ENCODE measurements at places on chromosomes 6 and 20. TPM values are rescaled to one million over a fixed set of nuclear protein-coding genes. Genes with fewer than 3 reads are reported as not detected.

SLCO4A1 gene
- total RNA-seq, result 74.7 TPM

SLC35F1 gene
- not detected for total RNA-seq

DNA sequence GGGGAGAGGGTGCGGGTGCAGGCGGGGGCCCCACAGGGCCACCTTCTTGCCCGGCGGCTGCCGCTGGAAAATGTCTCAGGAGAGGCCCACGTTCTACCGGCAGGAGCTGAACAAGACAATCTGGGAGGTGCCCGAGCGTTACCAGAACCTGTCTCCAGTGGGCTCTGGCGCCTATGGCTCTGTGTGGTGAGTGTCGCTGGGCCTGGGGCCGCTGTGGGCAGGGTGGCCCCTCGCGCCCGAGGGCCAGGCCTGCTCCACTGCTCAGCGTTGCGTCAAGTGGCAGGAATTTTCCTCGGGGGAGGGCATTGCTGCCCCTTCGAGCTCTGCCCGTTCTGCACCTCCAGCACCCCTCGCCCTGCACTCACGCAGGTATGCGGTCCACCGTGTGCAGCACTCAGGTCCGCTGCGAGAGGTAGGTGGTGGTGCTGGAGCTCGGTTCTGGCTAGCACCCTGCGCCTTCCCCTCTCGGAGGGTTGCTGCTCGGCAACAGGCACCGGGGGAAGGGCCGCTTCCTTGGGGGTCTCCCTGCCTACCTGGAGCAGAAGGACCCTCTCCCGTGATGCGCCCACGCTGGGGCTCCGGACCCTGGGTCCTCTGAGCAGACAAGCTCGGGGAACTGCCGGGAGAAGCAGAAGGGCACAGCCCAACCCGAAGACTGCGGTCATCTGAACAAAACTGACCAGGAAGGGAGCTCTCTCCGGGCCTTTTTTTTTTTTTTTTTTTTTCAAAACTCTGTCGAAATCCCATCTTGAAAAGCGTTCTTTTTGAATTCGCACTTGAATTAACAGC is 674 bp downstream of the MAPK14 start:
- DNase-seq, result peak; percentile 70

GRCh38 chr6:1390946-1391799 is 1.8 kb downstream of the FOXF2 start:
- no peak for DNase-seq

GRCh38 chr20:5170341-5170740 is 43.5 kb downstream of the CDS2 start:
- no peak for DNase-seq

GRCh38 chr6:6703699-6704098 is 115.2 kb downstream of the LY86 start:
- no peak for DNase-seq

DNA sequence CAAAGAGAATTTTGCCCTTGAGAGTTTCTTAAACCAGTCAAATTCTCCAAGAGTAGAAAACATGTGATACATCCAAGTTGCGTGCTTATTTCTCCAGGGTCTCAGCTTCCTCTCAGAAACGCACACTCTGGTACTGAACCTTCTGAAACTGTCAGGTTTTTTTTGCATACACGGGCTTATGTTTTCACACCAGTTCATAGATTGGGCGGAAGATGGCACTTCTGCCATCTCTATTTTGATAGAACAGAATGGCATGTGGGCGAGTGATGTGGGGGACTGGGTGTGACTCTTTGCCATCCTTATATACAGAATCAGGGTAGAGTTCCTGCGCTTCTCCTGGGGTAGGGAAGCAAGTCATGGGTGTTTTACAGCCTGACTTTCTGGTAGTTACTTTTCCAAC is 56.4 kb downstream of the ADTRP start:
- no peak for DNase-seq

TMEM200A gene
- total RNA-seq, result 3.0 TPM

GRCh38 chr20:47751449-47751848 is 33.8 kb downstream of the SULF2 start:
- DNase-seq, result no peak

ZBP1 gene
- total RNA-seq, result 22.9 TPM

ZSCAN23 gene
- 0.44 TPM for total RNA-seq

GRCh38 chr6:43825187-43826115 is 55.4 kb downstream of the VEGFA start:
- DNase-seq, result no peak

GRCh38 chr6:139370999-139371345 is 3.5 kb downstream of the CITED2 start:
- DNase-seq, result no peak

NRSN1 gene
- total RNA-seq, result not detected

DNA sequence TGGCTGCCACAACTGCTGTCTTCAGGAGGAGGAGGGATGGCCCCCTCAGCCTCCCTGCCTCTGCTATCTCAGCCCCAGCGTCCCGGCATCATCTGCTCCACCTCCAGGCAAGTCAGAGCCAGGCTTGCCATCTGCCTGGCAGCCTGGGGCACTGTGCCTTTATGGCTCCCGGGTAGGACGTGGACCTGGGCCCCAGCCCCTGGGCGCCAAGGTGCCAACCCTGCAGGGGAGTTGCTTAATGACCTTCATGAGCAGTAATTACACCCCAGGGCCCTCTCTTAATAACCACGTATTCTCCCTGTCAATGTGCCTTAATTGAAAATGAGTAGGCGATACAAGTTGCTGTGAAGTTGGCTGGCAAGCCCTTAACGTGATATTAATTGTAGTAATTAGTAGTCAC is 122.1 kb upstream of the MLN start:
- DNase-seq, result no peak

DNA sequence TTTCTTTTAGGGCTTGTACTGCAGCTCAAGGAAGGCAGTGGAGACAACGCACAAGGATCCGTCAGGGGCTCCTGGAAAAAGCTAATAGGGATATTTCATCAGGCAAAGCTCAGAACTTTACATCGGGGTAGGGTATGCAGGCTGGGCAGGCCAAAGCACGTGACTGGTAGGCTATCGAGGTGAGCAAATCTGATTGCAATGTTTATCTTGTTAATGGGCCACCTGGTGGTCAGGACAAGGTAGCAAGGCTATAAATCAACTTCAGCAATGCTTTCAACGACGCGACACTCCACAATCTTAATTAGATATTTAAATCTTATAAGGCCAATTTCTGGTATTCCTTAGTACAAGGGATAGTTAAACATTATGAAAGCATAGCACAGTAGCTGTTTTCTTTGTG is 1302.8 kb upstream of the EYS start:
- no peak for DNase-seq

DNA sequence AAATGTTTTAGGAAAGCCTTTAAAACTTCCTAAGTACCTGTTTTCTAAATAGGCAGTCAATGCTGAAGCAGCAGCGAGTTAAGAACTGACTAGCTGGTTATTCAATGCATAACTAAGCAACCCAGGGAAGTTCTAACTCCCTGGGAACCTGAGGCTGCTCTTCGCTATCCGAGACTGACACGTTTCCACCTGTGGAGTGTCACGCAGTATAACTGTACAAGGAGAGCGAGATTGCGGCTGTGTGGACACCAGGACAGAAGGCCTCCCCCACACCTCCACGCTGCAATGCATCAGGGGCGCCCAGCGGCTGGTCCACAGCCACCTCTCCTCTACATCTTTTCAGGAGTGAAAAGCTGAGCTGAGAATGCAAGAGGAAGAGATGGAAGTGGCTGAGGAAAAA is 8.0 kb downstream of the PXDC1 start:
- DNase-seq, result no peak

SNX21 gene
- 1.1 TPM for total RNA-seq

DNA sequence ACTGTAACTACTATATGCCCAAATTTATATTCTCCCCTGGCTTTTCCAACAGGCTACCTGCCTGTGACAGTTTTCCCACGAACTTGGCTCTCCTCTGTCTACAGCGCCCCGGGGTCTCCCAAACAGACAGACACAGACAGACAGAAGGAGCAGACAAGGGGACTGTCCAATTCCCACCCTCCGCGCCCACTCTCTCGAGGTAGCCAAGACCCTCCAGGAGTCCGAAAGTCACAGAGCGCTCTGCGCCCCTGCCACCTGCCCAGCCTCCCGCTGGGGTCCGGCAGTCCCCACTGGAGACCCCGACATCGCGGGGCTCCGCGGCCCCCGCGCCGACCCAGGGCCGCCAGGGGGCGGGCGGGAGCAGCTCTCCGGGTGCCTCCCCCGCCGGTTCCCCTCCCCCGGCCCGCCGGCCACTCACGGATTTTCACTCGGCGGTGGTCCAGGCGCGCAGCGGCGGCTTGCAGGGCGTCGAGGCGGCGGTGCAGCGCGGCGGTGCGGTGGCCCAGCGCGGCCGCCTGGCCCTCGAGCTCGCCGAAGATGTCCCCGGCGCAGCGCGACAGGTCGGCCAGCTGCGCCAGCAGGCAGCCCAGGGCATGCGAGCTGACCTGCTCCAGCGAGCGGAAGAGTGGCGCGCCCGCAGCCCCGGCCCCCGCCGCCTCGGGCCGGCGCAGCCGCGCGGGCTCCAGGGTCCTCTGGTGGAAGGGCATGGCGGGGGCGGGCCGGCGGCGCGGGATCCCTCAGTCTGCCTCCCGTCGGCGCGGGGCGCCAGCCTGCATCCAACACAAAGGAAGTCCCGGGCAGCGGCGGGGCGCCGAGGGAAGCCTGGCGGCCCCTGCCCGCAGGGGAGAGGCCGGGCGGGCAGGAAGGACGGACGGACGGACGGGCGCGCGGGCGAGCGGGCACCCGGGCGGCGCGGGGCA is 81.3 kb upstream of the CCDC28A start:
- peak; percentile 60 for DNase-seq

SIRPB1 gene
- total RNA-seq, result 8.3 TPM

DNA sequence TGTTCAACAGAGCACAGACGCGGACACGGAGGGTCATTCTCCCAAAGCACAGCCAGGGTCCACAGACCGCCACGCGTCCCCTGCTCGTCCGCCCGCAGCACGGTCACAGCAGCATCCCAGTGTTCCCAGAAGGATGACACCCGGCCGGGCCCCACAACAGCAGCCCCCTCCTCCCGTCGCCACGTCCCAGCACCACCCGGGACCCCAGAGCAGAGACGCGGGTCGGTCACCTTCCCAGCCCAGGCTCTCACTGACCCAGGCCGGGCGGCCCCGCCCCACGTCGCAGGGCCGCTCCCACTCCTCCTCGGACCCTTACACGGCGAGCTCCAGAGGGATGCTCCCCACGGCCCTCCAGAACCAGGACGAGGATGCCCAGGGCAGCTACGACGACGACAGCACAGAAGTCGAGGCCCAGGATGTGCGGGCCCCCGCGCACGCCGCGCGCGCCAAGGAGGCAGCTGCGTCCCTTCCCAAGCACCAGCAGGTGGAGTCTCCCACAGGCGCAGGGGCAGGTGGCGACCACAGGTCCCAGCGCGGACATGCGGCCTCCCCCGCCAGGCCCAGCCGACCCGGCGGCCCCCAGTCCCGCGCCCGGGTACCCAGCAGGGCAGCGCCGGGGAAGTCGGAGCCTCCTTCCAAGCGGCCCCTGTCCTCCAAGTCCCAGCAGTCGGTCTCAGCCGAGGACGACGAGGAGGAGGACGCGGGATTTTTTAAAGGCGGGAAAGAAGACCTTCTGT is 64.3 kb downstream of the FNDC1 start:
- no peak for DNase-seq

DNA sequence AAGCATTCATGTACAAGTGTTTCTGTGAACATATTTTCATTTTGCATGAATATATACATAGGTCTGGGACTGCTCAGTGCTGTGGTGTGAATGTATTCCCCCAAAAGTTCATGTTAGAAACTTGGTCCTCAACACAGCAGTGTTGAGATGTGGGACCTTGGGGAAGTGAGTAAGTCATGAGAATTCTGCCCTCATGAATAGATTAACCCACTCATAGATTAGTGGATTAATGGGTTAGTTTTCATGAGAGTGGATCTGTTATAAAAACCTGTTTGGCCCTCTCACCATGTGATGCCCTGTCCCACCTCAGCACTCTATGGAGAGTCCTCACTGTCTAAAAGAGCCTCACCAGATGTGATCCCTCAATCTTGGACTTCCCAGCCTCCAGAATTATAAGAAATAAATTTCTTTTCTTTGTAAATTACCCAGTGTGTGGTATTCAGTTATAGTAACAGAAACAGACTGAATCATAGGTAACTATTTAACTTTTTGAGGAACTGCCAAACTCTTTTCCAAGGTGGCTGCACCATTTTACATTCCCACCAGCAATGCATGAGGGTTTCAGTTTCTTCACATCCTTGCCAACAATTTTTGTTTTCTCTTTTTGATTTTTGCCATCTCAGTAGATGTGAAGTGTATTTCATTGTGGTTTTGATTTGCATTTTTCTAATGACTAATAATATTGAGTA is 45.3 kb downstream of the QRSL1 start:
- DNase-seq, result no peak

DNA sequence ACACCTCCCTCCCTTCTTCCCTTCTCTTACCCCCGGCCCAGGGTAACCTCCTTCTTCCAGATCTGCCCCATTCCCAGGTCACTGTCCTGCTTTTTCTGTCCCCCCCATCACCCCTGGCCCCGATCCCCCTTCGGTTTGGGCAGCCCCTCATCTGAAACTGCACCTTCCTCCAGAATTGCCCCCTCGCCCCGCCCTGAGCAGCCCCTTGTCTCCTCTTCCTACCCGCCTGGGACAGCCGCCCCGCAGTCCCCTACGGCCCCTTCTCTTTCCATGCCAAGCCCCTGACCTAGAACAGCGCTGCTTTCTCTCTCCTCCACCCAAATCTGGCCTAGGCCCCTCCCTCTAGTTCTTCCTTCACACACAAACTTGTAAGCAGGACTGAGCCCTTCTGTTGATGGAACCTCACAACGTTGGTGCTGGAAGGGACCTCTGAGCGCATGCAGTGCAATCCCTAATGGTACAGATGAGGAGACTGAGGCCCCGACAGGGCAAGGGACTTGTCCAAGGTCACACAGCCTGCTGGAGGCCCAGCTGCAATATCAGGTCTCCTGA is 630 bp downstream of the PPP2R5D start:
- DNase-seq, result peak; percentile 49

CTAGE9 gene
- not detected for total RNA-seq

KIAA1755 gene
- total RNA-seq, result not detected

MAFB gene
- 0.40 TPM for total RNA-seq

RAET1L gene
- total RNA-seq, result not detected

ADGB gene
- not detected for total RNA-seq

SIRPD gene
- total RNA-seq, result 0.19 TPM

GRCh38 chr6:151387175-151387970 is 4.0 kb downstream of the ZBTB2 start:
- DNase-seq, result no peak

- DNase-seq, result no peak
Observed at GRCh38 chr6:127463056-127463455, 3.9 kb upstream of the KIAA0408 start.

Data from activated CD8-positive, alpha-beta memory T cell treated with anti-CD3 and anti-CD28 coated beads, Interleukin-2, amount 10 ng/mL, durations not matched to agents 7 days and 5 days (primary cell).